Central memory CD8-positive, alpha-beta T cell (primary cell): ENCODE measurements at places on chromosomes 16 and 17.
A peak's percentile ranks its signal among the peaks of the same experiment; 100 is the strongest.

DNA sequence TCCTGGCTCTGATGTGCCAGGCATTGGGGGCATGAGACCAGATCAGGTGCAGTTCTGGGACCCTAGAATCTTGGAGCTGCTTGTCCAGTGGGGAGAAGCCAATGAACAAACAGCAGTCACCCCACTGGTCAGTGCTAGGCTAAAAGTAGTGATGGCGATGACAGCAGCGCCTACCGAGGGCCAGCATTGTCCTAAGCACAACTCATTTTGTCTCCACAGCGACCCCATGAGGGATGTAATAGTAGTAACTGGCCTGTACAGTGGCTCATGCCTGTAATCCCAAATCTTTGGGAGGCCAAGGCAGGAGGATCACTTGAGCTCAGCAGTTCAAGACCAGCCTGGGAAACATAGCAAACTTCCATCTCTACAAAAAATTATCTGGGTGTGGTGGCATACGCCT lies 6.2 kb downstream of the SMCR8 start:
- DNase-seq, result no peak
- peak overlapping the region; percentile 42 for H3K27ac ChIP-seq
- H3K36me3 ChIP-seq, result peaks cover 35% of the 10 kb centered on the region
- H3K4me1 ChIP-seq, result peaks cover 66% of the 10 kb centered on the region

DNA sequence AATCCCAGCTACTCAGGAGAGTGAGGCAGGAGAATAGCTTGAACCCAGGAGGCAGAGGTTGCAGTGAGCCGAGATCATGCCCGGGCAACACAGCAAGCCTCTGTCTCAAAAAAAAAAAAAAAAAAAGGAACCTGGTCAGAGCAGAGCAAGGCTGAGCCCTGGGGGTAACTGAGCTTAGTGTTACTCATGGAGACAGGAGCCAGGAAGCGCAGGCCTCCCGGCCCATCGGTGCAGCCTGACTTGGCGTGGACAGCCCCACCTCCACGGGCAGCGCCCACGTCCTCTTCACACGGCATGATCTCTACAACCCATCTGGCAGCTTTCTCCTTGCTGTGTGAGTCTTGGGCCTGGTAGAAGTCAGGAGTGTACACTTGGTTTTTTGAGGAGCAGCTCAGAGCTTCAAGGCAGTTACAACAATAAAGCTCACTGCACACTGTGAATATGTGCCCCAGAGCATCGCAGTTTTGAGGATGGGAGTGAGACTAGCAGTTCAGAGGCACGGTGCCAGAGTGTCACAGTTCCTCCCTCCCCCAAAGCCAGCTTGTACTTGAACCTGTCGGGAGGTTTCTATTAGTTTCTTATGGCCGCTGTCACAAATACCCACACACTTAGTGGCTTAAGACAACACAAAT lies 129.9 kb downstream of the RAP1GAP2 start:
- no peaks in the 10 kb centered on the region for H3K27me3 ChIP-seq
- peaks cover 17% of the 10 kb centered on the region for H3K36me3 ChIP-seq
- H3K4me3 ChIP-seq, result no peak overlapping the region
- no peak overlapping the region for H3K27ac ChIP-seq

DNA sequence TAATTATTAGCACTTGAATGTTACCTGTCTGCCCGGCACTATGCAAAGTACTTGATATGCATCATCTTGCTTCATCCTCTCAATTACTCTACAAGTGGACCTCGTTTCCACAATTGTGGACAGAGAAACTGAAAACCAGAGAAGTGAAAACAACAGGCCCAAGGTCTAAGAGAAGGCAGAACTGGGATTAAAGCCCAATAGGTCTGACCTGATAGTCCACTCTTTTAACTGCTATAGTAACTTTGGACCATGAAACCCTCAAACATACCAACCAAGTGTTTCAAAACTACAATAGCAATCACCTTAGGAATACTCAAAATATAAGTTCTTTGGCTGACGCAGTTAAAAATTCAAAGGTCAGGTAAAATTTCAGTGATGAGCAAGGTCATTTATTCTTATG lies 7.3 kb downstream of the STAT3 start:
- H3K36me3 ChIP-seq, result peaks cover 6% of the 10 kb centered on the region
- peaks cover 52% of the 10 kb centered on the region for H3K4me1 ChIP-seq
- H3K27ac ChIP-seq, result no peak overlapping the region
- no peaks in the 10 kb centered on the region for H3K27me3 ChIP-seq
- no peak for DNase-seq

GRCh38 chr16:615122-615521 lies 15.7 kb upstream of the WFIKKN1 start:
- H3K4me1 ChIP-seq, result peaks cover 12% of the 10 kb centered on the region
- no peak overlapping the region for H3K27ac ChIP-seq
- H3K36me3 ChIP-seq, result no peaks in the 10 kb centered on the region
- H3K4me3 ChIP-seq, result no peak overlapping the region

GRCh38 chr16:47046726-47047523 lies 73.5 kb upstream of the DNAJA2 start:
- peaks cover 17% of the 10 kb centered on the region for H3K4me1 ChIP-seq
- no peak overlapping the region for H3K27ac ChIP-seq
- no peak overlapping the region for H3K4me3 ChIP-seq
- peaks cover 14% of the 10 kb centered on the region for H3K27me3 ChIP-seq
- DNase-seq, result no peak
